Anterior cingulate cortex (tissue), 58 donors: ENCODE measurements at places on chromosomes 2 and 18.

DNA sequence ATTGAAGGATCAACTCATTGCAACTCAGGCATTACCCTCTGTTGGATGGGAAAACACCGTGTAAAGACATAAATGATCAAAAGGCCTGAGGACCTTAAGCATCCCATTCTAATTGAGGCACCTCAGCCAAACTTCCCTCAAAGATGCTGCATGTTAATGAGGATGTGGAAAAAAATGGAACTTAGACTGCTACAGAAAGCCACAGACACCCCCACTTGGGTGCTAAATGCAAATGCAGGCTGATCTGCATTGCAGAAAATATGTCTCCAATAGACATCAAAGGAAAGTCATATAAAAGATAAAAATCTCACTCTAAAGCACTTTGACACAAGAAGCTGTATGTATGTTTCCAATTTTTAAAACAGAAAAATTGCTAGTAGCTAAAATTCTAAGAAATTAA is 504.7 kb downstream of the KCNJ3 start:
- DNase-seq = no peak

GRCh38 chr2:88852753-88853402 is 161.4 kb downstream of the RPIA start:
- DNase-seq = no peak

DNA sequence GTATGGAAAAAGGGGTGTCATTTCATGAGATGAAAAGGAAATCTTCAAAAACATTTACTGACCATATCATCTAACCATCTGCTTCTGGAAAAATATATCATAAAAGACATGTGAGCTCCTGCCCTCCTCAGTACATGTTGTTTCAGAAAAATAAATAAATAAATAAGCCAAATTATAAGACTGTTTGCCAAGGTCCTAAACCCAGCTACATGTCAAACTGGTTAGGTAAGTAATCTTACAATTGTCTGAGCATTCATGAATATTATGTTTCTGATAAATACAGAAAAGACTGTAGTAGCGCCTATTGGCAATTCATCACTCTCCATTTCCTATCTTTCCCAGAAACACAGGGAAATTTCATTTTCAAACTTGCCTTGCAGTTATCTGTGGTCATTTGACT is 138.9 kb upstream of the SETBP1 start:
- no peak for DNase-seq

- DNase-seq = no peak
These were observed 32.9 kb downstream of the MBP start for GRCh38 chr18:77099485-77100370.

DNA sequence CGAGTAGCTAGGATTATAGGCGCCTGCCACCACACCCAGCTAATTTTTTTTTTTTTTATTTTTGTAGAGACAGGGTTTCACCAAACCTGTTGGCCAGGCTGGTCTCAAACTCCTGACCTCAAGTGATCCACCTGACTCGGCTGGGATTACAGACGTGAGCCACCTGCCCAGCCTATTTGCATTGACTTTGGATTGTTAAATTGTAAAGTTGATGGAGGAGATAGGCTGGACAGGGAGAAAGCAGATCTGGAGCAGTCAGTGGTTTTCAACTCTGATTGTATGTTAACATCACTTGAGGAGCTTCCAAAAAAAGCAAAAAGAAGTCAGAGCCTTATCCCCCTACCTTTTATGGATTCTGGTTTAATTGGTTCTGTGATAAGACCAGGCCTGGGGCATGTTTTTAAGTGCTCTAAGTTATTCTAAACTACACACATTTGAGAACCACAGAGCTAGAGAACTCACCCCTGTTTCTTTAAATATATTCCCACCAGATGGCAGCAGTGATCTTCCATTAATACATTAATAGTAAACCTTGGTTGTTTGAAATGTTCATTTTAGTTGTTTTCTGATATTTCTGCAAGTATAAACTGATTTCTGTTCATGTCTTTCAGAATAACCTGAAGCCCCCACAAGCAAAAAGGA is 7.5 kb downstream of the C2orf49 start:
- no peak for DNase-seq

DNA sequence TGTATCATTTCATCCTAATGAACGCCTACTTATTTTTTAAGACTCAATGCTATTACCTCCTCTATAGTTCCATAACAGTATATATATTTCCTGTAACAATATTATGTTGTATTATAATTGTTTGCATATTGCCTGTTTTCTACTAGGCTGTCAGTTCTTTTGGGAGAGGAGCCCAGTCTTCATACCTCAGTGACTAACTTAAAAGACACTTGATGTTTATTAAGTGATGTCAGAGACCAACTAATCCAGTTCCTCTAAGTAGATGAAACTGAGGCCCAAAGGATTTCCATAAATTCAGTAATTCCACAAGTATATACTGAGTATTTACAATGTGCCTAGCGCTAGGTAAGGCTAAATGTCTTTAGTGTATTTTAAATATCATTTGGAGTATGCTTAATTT is 48.9 kb upstream of the AAK1 start:
- DNase-seq = no peak

GRCh38 chr2:1803217-1804110 is 59.1 kb upstream of the PXDN start:
- DNase-seq = no peak

DNA sequence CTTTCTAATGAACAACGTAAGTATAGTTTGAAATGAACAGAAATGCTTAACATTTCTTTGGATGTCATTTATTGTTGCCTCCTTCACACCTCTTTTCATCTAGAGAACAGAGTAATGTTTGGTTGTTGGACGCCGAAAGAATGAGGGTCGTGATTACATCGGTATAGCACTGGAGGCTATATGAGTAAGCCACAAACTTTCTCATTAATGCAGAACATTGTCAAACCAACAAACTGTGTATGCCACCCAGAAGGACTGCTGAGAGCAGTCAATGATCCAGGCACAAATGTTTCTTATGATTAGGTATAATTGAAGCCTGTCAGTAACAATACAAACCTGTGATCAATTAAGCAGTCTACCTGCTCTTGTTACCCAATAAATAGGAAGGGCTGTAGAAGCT is 1494.7 kb upstream of the NXPH2 start:
- DNase-seq = no peak

DNA sequence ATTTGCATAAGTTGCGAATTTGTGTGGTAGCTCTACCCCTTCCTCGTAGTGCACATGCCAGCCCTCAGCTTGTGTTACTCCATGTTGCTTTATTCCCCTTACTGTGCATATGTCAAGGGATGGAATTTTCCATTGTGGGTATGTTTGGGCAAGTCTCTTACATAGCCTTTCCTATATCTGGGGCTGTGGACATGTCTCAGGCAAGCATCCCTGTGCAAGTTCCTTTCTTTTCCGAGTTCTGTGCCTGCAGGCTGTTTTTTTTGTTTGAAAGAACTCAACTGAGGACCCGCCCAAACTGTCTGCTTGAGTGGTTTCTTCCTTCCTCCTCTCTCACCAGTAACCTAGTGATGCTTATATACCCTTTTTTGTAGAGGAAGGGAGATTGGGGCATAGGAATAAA is 1739.1 kb upstream of the PIK3C3 start:
- DNase-seq = no peak

DNA sequence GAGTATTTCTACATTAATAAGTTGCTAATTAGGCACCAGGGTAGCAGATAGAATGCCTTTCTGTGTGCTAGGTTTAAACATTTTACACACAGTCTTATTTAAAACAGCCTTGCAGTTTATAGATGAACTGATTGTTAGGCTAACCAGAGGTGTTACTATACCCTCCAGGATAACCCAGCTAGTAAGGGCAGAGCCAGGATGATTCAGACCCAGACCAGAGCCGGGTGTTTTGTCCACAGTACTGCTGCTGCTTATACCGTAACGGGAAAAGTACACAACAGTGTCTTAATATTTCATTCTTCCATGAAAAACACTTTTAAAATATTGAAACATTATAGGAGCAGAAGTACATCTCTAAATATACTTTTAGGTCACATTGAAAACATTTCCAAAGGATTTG is 82.7 kb downstream of the MALT1 start:
- no peak for DNase-seq

DNA sequence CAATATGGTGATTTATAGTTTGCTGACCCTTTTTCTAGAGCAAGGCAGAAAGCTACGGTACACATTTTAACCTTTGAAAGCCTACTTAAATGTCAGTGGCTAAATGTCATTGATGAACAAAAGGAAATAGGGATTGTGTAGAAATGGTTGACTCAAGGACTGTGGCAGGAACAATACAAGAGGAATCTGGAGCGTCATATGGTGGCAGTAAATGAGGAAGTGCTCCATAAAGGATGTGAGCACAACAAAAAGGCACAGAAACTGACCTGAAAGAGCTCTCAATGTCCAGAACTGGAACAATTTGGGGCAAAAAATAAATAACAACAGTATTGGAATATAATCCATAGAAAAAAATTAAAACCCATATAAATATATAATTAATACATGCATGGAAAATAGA is 443.9 kb upstream of the VRK2 start:
- no peak for DNase-seq

DNA sequence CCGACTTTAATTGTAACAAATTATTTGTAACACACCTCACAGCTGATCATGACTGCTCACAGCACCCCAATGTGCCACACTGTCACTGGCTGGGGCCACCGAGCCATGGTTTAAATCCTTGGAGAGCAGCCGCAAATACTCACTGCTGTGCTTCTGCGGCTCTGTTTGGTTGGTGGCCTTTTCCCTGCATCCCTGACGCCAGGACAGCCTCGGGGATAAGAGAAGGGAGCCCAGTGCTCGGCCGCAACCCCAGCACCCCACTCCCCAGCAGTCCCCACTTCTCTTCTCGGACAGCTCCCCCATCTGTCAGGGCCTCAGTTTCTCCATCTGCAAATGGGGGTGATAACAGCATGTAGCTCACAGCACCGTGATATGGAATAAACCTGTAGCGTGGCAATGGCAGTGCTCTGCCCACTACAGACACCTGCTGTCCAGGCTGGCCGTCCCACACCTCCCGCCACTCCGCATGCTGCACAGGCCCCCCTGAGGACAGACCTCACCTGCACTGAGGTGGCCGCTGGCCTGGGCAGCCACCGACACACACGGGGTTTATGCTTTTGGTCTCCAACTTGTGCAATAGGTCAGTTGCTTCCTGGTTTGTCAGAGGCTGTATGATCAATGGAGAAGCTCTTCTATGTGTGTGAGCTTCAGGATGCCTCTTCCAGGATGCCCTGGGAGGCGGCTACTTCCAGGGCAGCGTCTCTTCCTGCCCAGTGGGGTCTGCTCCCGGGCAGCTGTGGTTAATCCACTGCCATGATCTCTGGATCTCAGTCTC is 87.1 kb downstream of the NDUFA10 start:
- DNase-seq = no peak

DNA sequence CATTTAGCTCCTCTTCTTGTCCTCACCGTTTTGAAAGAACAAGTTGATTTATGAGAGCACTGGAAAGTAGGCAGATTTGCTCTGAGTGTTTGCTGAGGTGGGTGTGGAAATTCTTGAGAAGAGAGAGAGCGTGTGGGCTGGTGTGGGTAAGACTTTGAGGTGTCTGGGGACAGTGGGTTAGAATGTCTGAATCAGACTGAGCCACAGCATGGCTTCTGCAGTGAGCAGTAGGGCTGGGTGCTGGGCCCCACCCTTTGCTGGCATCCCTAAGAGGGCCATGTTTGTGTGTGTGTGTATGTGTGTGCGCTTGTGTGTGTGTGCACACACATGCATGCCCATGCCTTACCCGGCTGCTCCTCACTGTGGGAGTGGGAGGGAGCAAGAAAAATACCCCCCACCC is 63.7 kb downstream of the COPS8 start:
- peak; percentile 14 for DNase-seq

DNA sequence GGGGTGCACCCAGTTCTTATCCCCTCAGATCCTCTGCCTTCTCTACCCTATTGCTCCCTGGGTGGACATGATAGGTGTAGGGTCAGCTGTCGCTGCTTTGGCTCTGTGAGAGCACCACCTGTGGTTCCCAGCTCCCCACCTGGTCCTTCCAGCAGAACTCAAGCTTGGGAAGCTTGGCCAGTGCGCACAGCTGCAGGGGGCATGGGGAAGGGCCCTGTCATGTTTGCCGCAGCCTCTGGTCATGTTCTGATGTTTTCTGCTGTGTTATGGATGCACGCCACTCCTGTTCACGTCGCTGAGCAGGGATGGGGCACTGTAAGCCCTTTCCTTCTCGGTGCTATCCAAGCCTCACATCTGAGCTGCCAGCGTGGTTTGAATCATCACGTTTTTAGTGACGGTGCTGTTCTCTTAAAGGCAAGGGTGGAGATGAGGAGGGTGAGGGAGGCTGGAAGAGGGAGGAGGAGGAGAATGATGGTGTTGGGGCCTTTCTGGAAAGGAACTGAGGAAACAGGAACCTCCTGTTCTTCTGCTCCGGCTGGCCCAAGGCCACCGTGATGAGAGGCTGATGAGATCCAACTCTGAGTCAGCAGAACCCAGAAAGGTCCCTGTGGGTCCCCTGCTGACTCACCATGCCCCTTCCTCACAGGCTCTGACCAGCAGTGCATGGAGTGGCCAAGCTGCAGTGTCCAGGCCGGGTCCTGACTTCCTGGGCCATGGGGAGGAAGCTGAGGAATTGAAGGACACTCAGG is 78.0 kb downstream of the LIPG start:
- no peak for DNase-seq

- DNase-seq = no peak
These were observed 292.4 kb downstream of the SP3 start for GRCh38 chr2:173672573-173673340.

DNA sequence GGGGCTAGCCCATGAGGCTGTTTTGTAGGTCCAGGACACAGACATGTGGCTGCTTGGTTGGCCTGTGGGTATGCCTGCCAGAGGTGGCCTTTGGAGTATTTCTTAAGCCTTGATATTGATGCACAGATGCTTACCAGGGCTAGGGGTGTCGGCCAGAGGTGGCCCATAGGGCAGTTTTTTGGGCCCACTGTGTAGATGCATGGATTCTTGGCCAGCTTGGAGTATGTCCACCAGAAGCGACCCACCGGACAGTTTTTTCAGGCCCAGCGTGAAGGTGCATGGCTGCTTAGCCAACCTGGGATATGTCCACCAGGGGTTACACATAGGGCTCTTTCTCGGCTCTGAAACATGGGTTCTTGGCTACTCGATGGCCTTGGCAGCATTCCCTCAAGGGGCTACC is 1199.1 kb downstream of the CNTNAP5 start:
- no peak for DNase-seq

DNA sequence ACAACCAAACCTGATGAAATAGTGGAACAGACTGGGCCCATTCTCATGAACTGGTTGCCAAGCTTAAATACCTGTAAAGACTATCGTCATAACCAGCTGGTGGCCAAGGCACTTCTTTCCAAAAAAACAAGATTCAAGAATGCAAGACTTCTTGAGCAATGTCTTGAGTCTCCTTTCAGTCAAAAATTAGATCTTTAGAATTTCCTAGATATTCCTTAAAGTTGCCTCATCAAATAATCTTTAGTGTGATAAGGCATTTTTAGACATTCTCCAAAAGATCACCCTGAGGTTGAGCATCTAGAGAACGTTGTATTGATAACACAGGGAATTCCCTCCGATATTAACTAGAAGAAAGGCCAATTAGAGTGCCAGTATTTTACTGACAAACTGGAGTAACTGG is 236.4 kb upstream of the MEX3C start:
- DNase-seq = no peak

GRCh38 chr2:27306573-27307286 is 1.5 kb downstream of the UCN start:
- DNase-seq = no peak

GRCh38 chr2:184793176-184793575 is 194.8 kb downstream of the ZNF804A start:
- no peak for DNase-seq
